ENCODE measurements at places on chromosomes 12 and 14.

DNA sequence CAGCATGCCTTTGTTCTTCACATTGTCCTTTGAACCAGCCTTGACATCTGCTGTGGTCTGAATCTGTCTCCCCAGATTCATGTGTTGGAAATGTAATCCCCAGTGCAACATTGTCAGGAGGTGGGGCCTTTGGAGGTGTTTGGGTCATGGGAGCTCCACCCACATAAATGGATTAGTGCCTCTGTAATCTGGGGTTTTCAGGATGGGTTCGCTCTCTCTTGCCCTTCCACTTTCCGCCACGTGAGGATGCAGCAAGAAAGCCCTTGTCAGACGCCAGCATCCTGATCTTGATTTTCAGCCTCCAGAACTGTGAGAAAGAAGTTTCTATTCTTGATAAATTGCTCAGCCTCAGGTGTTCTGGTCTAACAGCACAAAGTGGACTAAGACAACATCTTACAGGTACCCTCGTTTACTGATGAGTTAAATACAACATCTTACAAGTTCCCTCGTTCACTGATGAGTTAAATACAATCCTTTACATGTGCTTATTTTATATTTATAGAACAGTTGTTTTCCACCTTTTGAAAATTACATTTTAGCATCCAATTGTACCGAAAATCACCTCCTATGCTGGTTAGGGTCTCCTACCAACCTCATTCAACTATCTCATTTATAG, 54.4 kb upstream of the RIMBP2 start:
- DNase-seq = no peak

DNA sequence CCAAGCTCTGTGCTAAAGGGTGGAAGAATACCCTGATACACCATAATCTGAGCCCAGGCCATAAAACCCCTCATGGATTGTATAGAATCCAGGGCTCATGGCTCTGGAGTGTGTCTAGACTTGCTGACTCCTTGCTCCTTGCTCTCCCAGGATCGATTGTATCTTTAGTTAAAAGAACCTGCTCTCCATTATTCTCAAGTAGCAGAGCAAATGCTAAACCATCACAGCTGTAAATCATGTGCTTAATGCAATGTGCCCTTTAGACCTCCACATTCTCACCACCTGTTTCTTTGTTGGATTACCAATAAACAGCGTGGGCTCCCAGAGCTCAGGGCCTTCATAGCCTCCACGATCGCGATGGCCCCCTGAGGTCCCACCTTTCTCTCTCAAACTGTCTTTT, 411.6 kb upstream of the FBXO33 start:
- DNase-seq = peak; percentile 3

- no peak for DNase-seq
These were observed 112.0 kb downstream of the TSPAN8 start for GRCh38 chr12:71045781-71046180.

- no peak for DNase-seq
These were observed 175.5 kb downstream of the MED13L start for GRCh38 chr12:116101991-116102390.

- no peak for DNase-seq
These were observed 975 bp downstream of the OGFOD2 start for GRCh38 chr12:122975790-122976647.

DNA sequence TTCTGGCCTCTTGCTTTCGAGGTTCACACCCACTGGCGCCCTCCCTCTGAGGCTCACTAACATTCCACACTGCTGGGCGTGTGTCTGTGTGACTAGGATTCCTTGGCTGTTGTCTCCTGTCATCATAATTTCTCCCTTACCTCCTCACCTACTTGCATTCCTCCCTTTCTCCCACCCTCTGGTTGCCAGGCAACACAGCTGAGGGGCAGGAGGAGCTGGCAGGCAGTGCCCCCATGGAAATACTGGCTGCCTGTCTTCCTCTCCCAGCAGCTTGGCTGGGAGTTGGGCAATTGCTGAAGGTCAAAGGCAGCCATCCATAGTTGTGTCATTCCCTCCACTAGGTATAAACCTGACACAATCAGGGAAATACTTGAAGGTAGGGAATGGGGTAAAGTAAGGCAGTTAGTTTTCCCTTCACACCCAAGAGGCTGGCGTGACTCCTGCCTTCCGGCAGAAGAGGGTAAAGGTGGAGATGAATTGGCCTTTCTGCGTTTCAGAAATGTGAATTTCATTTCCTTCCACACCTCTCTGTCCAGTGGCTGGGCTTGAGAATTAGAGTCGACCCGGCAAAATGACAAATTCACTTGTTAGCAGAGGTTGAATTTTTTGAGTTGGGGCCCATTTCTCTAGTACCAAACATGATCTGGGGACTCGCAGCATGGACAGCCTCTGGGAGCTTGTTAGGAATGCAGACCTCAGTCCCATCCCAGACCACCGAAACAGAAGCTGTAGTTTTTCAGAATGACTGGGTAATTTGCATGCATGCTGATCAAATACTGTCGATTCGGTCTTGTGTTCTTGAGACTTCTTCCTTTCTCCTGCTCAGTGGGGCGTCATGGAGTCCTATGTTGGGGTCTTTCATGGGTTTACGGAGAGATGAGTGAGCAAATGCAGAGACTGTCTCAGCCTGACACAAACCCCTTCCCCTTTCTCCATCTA, 24.3 kb upstream of the EMP1 start:
- DNase-seq = peak; percentile 67

GRCh38 chr12:57465747-57466505, 6.3 kb downstream of the GLI1 start:
- DNase-seq = no peak

GRCh38 chr14:75702122-75702521, 41.1 kb downstream of the TTLL5 start:
- no peak for DNase-seq

Measured in ELF-1 (cell line).